ENCODE measurements at places on chromosomes 2 and 18. TPM values are rescaled to one million over a fixed set of nuclear protein-coding genes. Genes with fewer than 3 reads are reported as not detected.

HOXD9 gene
- not detected for total RNA-seq

GPBAR1 gene
- not detected for total RNA-seq

RRM2 gene
- total RNA-seq, result 3.2 TPM

CD8B2 gene
- not detected for total RNA-seq

NYAP2 gene
- total RNA-seq, result not detected

PUM2 gene
- total RNA-seq, result 33.3 TPM

ZBTB7C gene
- total RNA-seq, result under 0.01 TPM

ACMSD gene
- not detected for total RNA-seq

RNF125 gene
- total RNA-seq, result 1.0 TPM

CCDC74A gene
- 9.3 TPM for total RNA-seq

FHOD3 gene
- total RNA-seq, result 4.3 TPM

MAB21L4 gene
- not detected for total RNA-seq

SERPINB3 gene
- not detected for total RNA-seq

ROCK2 gene
- total RNA-seq, result 36.7 TPM

LIPG gene
- total RNA-seq, result 0.17 TPM

OSBPL6 gene
- 0.52 TPM for total RNA-seq

CDH20 gene
- not detected for total RNA-seq

CNDP1 gene
- total RNA-seq, result not detected

LDLRAD4 gene
- 0.16 TPM for total RNA-seq
